Stimulated activated CD8-positive, alpha-beta memory T cell treated with anti-CD3 and anti-CD28 coated beads, Interleukin-7, amount 100 ng/mL, for 4 hours (primary cell): ENCODE measurements at places on chromosomes 7 and 10.

GRCh38 chr7:12728192-12728538, 40.7 kb downstream of the ARL4A start:
- DNase-seq, result no peak

DNA sequence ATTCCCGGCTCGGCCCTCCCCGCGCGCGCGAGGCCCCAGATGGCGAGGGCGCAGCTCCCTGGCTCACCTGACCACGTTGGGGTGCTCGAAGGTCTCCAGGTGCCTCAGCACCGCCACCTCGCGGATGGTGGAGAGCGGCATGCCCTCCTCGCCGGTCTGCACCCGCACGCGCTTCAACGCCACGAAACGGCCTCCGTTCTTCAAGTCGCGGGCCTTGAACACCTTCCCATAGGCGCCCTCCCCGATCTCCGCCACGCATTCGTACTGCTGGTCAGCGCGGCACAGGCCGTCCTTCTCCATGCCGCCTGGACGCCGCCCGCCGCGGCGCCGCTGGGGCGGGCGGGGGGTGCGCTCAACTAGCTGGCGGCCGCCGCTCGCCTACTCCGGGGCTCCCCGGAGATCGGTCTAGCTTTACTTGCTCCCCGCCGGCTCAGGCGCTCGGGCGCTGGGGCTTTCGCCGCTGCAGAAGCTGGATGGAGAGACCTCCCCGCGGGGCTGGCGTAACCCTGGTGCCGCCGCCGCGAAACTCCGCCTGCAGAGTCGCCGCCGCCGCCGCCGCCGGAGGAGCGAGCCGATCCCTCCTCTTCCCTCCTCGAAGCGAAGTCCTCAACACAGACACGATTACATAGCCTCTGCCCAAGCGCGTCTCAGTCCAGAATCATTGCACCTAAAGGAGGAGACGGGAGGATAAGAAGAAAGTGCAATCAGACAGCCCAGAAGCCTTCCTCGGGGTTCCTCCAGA, 3.2 kb downstream of the CDK6 start:
- peak; percentile 83 for DNase-seq

- no peak for DNase-seq
Measured at GRCh38 chr10:101393378-101393777, 39.4 kb downstream of the BTRC start.

- no peak for DNase-seq
Measured at GRCh38 chr7:88759230-88760135, at the start of gene ZNF804B. TSS of gene ZNF804B (plus strand) at chr7:88759700. CDS start at chr7:88759977, 277 bp downstream.

- no peak for DNase-seq
Measured at GRCh38 chr10:78736926-78737630, 331.7 kb upstream of the ZMIZ1 start.

GRCh38 chr7:121186746-121187145, 142.1 kb upstream of the WNT16 start:
- DNase-seq, result no peak

DNA sequence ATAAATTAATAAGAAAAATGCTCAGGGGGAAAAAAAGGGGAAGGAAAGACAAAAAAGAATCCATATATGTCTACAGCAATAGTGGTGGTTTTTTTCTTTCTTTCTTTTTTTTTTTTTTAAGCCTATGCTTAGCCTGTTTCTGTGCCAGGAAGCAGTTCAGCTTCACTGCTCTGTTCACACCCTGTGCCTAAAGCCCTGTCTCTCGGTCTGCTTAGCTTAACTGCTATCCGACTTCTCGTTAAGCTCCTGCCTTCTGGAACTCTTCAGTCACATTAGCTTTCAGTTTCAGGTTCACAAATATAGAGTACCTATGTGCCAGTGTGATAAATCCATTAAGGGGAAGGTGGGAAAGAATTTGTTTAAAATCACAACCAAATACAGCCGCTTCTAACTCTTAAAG, 26.5 kb upstream of the NRG3 start:
- DNase-seq, result no peak

GRCh38 chr10:100645613-100646392, 99.6 kb upstream of the PAX2 start:
- no peak for DNase-seq

- DNase-seq, result no peak
Measured at GRCh38 chr10:5484205-5484604, 15.2 kb downstream of the CALML5 start.
